ENCODE measurements at places on chromosomes 12 and 14.

GRCh38 chr12:30999723-31000122, 73.2 kb downstream of the TSPAN11 start:
- DNase-seq, result no peak

DNA sequence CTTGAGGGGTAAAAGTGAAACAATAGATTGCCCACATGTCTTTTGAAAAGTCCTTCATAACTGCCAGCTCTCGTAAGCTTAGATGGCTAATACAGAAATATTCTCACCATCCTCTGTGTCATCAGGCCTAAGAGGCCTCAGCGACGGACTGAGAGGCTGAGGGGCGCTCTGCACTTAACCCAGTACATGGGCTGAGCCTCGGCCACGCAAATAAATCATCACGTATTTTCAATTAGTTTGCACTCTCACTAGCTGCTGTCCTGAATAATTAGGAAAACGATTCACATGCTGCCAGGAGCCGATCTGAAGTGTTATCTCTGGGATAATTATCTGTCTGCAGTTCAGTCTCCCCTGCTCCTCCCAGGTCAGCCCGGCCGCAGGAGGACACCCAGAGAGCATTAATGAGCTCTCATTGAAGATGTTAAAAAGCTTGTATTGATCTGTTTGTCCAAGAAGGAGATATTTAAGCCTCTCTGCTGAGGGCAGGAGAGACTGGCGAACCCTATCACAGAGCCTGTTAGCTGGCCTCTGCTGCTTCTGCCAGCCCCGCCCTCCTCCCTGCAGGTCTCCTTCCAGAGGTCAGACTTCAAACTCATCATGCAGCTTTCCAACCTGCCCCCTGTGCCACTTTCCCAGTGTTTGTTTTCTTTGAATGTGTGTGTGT, 1051.3 kb downstream of the VRK1 start:
- DNase-seq, result no peak

DNA sequence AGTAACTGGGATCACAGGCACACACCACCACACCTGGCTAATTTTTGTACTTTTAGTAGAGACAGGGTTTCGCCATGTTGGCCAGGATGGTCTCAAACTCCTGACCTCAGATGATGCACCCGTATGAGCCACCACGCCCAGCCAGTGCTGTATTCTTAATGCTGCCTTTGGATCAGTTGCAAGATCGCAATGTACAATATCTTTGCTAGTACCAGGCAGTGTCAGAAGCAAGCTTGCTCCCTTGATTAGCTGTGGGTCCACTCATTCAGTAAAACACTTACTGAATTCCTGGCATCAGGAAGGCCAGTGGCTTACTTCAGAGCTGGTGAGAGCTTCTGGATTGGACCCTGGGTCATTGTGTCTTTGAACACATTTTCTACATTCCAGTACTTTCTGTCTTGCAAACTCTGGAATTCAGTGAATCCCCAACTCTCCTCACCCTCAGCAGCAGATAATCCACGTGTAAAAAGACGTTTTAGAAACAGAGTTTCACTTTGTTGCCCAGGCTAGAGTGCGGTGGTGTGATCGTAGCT, 1183.7 kb downstream of the AACS start:
- DNase-seq, result no peak

DNA sequence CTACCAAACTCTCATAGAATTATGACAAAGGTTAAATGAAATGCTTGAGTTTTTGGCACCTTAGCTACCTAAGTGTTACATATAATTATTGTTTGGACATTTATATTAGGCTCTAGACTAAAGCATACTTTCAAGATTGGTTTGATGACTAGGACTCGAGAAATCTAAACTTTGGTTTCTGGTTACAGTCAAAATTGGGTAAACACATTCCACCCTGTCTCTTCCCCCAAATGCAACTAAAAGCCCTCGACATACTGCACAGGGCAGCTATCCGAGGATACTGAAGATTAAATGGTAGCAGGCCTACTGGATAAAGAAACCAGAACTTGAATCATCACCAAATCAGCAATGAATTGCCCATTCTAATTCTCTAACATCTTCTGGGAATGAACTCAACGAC, 369.1 kb downstream of the PRKD1 start:
- peak; percentile 73 for DNase-seq

GRCh38 chr12:69468237-69469026, 1.8 kb upstream of the FRS2 start:
- DNase-seq, result no peak

DNA sequence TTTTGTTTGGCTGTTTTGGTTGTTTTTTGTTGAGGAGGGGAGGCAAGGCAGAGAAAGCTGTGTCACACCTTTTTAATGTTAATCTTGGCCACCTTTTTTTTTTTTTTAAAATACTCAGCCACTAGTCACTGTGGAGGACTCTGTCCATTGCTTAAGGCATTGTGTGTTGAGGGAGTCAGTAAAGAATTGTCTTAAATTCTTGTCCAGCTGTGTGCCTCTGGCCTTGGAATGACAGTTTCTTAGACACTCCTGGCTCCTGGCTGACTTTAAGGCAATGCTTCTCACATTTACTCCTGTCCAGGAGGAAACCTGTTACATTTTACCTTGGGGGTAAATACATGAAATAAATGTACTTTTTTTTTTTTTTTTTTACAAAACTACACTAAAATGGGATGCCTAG, 18.1 kb upstream of the SMCO2 start:
- DNase-seq, result no peak

- no peak for DNase-seq
Observed at GRCh38 chr12:127044836-127045235, 1222.1 kb upstream of the TMEM132C start.

DNA sequence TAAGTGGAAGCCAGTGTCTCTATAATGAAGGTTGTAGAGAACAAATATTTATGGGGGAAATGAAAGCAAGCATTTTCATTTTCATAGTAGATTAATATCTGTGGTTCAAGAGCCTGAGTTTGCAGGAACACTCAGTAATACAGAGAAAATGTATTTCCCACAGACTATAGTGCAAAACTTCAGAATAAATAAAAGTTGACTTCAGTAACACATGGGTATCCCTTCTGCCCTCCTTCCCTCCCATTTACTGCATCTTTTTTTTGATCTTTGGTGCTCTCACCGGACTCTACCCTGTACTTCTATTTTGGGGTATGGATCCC, 75.3 kb upstream of the AMN1 start:
- no peak for DNase-seq

DNA sequence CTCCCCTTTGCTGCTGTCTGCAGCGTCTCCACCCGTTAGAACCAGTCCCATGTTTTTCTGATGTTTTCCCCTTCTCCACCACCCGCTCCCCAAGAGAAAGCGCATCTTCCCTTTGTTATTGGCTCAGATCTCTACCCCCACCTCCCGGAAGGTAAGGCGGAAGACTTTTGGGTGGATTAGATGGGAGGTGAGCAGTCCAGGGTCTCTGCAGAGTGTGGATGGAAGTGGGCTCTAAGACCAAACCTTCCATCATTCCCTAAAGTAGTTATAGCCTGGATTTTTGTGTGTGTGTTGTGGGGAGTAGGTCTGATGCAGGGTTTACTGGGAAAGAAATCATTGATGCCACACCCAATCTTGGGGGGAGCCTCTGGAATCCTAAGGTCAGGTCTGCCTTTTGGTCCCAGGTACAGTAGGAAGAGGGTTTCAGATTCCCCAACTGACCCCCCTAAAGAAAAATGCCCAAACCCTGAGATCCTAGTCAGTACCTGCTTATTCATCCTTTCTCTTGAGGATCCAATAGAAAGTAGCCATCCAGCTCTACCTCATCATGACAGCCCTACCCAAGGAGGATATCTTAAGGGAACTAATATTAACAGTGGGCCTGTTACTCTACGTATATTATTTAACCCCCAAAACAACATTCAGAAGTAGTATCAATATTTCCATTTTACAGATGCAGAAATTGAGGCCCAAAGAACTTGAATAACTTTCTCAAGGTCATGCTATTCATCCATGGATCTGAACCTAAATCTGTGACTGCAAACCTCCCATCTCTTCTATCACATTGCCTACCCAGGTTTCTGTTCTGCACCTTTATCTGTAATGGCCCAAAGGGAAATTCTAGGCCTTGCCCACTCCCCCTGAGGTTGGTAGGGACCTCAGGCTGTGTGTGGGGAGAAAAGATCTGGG, 1.1 kb downstream of the KIF5A start:
- no peak for DNase-seq

DNA sequence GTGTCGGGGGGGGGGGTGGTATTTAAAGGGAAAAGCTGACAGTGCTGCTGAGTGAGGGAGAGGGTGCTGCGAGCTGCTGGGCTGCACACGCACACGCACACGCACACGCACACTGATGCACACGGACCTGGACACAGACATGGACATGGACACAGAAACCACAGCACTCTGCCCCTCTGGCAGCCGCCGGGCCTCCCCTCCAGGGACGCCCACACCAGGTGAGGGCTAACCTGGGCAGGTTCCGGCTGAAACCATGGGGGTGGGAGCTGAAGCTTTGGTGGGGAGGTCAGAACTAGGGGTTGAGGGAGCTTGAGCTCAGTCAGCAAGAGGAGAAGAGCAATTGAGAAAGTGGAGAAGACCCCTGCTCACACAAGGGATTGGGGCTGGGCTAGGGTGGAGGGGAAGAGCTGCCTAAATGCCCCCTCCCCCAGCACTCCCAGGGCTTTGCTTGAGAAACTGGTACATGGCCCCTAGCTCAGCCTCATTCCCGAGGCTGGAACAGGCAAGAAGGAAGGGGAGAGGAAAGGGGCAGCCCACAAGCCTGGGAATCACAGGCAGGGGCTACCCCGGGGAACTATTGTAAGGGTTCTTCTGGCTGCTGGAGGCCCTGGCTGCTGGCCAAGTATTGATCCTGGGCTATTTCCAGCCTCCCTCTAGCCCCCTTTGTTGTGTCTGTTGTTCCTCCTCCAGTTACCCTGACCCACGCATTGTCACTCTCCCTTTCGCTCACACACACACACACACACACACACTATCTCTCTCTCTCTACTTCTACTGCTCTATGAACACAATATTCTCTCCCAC, at the start of gene REM2:
TSS of gene REM2 (plus strand) at position 50 of the 804 bp plus-strand sequence. CDS start at position 116, 66 bp downstream.
- no peak for DNase-seq

- no peak for DNase-seq
Observed at GRCh38 chr12:91327131-91327530, 144.5 kb upstream of the DCN start.

GRCh38 chr12:16258963-16259362, 18.5 kb downstream of the SLC15A5 start:
- no peak for DNase-seq

DNA sequence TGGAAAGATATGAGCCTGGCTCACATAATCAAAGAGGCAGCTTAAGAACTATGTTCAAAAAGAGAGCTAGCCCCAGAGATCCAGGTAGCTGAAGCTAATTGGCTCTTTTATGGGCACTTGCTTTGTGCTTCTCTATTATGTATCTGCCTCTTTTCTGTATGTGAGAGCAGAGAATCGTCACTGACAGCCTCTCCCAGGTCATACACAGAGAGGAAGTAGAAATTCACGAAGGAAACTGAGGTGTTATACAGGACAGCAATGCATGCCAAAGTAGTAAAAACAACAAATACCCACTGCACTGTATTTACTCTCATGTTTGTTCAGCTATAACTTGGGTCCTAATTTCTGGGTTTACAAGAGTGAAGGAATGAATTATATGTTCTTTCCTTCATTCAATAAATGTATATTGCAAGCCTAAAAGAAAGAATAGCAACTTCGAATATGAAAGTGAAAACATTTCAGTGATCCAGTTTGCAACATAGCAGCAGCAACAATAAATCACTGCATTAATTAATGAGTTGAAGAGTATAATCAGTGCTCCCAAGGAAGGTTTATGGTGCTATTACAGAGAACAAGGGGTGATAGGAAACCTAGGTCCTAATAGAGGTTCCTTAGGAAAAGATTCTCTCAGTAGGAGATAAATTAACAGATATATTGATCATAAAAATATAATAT, 47.1 kb upstream of the ATXN7L3B start:
- no peak for DNase-seq

GRCh38 chr12:105892362-105892910, 246.3 kb downstream of the NUAK1 start:
- no peak for DNase-seq

DNA sequence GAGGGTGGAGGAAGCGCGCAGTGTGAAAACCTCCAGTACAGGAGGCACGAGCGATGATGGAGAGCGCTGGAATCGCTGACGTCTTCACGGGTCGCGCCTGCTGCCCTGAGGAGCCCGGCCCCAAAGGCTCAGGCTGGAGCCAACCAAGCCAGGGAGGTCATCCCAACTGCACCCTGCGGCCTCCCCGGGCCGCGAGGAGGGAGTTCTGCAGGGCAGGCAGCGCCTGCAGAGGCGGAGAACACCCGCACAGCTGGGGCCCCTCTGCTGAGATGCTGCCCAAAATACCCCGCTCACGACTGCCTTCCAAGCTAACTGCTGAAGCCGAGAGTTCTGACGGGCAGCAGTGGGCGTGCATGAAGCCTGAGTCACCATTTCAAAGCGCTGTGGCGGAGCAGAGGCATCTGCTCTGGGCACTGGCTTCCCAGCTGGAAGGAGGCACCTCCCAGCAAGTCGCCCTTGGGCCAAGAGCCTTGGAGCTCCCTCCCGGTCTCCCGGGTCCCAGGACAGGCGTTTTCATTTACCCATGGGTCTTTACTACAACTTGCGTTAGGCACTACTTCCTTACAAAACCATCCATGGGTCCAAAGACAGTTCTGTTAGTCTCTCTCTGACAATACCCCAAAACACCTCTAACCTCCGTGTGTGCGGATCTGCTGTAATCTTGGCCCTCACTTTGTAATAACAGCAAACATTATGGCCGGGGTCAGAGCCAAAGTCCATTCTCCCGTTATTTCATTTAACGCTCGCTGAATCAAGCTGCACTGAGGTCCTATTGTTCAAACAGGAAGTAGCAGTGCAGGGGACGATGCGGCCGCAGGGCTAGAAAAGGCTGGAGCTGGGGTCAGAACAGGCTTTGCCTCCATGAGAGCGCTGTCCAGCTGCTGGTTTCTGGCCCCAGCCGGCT, 60.1 kb upstream of the RIMBP2 start:
- DNase-seq, result peak; percentile 82

- no peak for DNase-seq
Observed at GRCh38 chr12:57515934-57516541, 4.3 kb downstream of the DDIT3 start.

GRCh38 chr12:5470221-5470620, 38.3 kb downstream of the NTF3 start:
- no peak for DNase-seq

DNA sequence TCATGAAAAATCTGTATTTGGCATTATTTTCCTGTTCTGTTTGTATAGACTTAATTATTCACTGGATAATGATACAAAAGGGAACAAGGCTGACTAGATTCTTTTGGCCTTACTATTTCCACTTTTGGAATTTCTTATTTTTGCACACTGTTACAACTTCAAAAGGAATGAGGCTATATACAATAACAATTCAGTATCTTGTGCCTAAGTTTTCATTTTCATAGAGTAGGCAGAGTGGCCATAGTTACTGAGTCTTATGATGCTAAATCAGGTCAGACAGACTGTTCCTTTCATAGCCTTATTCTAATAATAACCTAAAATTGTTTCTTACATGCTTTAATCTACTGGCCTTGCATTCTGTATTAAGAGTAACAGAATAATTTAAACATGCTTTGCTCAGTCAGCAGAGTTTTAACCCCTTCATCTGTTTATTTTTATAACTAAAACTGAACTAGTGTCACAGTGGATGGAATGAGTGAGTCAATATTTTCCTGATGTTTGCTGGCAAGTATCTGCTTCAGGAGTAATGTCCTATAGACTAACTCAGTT, 10.5 kb downstream of the TTC8 start:
- peak; percentile 41 for DNase-seq
